ENCODE measurements at places on chromosomes 11 and 22. TPM values are rescaled to one million over a fixed set of nuclear protein-coding genes. Genes with fewer than 3 reads are reported as not detected.

MOGAT2 gene
- 13.4 TPM for polyA plus RNA-seq

CTSF gene
- 98.5 TPM for polyA plus RNA-seq

DNA sequence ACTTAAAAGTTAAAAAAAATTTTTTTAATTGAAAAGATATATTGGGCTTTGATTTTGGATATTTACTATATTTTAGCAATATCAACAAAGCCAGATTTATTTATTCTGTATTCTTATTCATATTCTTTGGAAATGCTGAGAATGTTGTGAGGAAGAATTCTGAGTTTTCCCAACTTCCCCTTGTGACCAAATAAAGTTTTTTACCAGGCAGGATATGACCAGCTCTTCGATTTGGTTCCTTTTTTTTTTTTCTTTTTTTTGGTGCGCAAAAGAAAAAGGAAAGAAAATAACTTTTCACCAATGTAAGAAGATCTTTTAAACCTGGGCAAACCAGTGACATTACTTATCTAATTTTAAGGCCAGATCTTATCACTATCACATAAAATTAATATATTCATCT is 12.9 kb downstream of the TCP11L1 start:
- DNase-seq = no peak

GRCh38 chr11:69696749-69697468 is 6.9 kb downstream of the FGF19 start:
- peak; percentile 31 for DNase-seq

- DNase-seq = no peak
Observed at GRCh38 chr22:43479962-43480361, 68.1 kb downstream of the MPPED1 start.

DNA sequence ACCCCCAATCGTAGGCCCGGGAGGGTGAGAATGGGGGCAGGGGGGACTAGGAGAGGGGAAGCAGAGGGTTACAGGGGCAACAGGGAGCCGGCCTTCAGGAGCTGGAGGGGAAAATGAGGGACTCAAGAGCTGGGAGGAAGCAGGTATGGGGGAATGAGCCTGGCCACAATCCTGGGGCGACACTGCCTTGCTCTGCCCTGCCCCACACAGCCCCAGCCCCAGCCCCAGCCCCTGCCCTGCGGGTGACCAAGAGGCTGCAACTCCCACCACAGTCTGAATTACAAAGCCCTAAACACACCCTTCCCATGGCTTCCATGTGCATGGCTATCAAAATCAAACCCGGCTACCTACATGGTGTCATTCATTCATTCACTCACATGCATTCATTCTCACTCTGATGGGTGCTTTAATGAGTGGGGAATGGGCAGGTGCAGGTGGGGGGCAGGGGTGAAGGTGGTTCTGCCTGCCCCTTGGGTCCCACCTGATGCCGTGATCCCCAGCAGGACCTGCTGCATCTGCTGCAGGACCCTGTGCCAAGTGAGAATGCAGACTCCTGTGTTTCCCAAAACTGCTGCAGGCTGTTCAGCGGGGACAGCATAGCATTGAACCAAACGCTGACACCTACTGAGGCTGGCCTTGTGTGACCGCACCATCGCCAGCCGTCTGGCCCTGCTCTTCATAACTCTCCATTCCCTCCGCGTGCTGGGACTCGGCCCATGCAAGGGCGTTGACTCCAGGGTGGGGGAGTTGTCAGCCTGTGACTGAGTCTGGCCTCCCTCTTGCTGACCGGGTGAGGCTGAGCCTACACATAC is 9.5 kb upstream of the LINC01488 start:
- DNase-seq = peak; percentile 65

MAPK8IP2 gene
- under 0.01 TPM for polyA plus RNA-seq

DNA sequence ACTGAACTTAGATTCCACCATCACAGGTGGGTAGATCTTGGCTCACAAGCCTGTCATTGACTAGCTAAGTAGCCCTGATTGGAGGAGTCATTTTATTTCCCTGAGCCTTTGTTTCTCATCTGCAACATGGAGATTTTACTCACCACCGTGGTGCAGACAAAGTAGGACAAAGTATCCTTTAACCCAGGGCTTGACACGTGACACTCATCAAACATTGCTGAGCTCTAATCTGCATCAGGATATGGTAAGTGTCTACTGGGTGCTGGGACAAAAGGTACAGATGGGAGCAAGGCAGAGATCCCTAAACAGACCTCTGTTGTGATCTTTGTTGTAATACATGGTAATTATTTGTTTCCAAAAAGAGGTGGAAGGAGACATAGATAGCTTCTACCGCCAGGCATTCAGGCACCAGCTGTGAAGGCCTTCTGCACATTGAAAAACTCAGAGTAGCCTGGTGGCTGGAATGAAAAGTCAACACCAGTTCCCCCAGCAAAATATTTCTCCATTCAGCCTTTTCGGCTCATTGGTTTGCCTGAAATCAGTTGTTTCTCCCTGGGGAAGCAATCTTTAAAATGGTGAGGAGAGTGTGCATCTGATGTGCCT is 18.3 kb upstream of the MICAL2 start:
- DNase-seq = peak; percentile 22

- DNase-seq = peak; percentile 81
Observed at GRCh38 chr11:1335811-1336761, 26.7 kb upstream of the TOLLIP start.

CCDC116 gene
- not detected for polyA plus RNA-seq

- DNase-seq = no peak
Observed at GRCh38 chr11:83643115-83643514, 356.9 kb upstream of the CCDC90B start.

- no peak for DNase-seq
Observed at GRCh38 chr22:18088825-18089568, 11.2 kb downstream of the PEX26 start.

GRCh38 chr11:60984149-60984548 is 12.7 kb downstream of the CD6 start:
- no peak for DNase-seq

DNA sequence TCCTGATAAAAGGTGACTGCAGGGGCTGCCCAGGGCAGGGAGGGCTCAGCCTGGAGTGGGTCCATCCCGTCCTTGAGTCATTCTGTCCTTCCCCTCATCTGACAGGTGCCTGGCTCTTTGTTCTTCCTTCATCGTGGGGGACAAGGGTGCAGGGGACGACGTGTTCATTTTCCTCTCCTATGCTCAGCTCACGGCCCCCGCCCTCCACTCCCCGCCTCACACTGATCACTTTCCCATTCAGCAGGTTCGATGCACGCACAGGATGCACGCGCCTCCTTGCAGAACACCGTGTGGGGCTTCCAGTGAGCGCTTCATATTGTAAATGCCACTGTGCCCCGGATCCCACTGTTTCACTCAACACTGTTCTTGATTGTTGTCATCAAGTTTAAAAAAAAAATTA is 32.7 kb upstream of the SHANK2 start:
- no peak for DNase-seq

GRCh38 chr11:7570938-7571521 is 57.2 kb downstream of the PPFIBP2 start:
- DNase-seq = no peak

- DNase-seq = no peak
Observed at GRCh38 chr11:78341841-78342240, 75.8 kb downstream of the GAB2 start.

- no peak for DNase-seq
Observed at GRCh38 chr11:123273616-123274015, 78.6 kb upstream of the CLMP start.

VPREB1 gene
- polyA plus RNA-seq = not detected

FIBIN gene
- 69.8 TPM for polyA plus RNA-seq

DNA sequence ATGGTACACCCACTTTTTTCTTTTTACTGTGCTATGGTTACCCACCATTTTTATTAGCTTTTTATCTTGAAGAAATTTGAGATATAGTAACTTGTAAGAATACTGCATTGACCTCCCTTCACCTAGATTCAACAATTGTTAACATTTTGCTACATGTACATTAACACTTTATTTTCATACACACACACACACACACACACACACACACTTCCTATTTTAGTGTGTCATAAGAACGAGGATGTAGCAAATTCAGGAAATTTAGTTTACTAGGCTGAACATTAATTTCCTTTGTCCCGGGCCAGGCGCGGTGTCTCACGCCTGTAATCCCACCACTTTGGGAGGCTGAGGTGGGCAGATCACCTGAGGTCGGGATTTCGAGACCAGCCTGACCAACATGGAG is 1.1 kb upstream of the ATP6V1E1 start:
- no peak for DNase-seq

OR5P2 gene
- not detected for polyA plus RNA-seq

DNA sequence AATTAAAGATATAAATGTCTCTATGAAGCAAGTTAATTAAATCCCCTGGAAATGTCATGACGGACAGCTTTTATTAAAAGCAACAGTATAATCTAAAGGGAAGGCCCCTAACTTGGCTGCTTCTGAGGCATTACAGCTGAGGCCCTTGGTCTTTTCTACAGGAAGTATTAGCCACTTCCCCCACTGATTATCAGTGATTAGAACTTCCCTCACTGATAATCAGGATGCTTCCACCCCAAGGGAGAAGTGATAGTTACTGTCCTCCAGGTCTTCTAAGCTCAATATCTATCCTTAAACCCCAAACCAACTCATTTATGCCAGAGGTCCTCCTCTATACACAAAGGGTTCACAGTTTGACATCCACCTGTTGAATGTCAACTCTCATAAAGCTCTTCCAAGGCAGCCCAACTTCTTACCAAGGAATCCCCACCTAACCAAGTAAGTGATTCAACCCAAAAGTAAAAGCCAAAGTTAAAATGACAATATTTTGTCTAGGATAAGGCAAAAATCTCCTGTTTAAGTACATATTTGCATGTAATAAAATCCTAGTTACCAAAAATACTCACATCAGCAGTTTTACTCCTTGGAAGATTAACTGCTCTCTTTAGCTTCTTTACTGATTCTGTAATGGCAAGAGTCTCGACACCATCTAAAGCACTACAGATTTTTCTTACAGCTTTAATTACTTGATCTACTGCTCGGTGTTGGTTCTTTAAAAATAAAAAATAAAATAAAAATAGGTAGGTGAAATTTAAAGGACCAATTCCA is 58.6 kb upstream of the RPS13 start:
- DNase-seq = no peak

DNA sequence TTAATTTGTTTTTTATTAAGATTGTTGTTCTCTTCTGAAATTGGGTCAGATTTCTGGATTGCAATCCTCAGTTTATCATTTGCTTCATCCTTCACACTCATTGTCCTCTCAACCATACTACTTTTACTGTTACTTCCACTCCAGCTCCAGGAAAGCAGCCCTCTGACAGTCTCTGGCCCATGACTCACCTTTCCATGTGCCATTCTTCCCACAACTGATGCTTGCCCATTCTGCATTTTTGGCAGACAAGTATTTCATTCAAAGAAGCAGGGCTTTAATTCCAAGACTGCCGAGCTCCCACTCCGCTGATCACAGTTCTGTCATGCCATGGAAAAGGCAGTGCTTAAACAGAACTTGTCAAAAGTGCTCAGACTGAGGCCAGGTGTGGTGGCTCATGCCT is 139.2 kb downstream of the WNT11 start:
- no peak for DNase-seq

FAT3 gene
- 11.3 TPM for polyA plus RNA-seq

- no peak for DNase-seq
Observed at GRCh38 chr11:27696961-27697360, 3.3 kb downstream of the BDNF start.

- DNase-seq = no peak
Observed at GRCh38 chr11:7559398-7560283, 45.8 kb downstream of the PPFIBP2 start.

- DNase-seq = no peak
Observed at GRCh38 chr11:134645576-134645975, 233.5 kb upstream of the B3GAT1 start.

GRCh38 chr11:63845303-63845702 is 6.4 kb downstream of the MARK2 start:
- no peak for DNase-seq

DNA sequence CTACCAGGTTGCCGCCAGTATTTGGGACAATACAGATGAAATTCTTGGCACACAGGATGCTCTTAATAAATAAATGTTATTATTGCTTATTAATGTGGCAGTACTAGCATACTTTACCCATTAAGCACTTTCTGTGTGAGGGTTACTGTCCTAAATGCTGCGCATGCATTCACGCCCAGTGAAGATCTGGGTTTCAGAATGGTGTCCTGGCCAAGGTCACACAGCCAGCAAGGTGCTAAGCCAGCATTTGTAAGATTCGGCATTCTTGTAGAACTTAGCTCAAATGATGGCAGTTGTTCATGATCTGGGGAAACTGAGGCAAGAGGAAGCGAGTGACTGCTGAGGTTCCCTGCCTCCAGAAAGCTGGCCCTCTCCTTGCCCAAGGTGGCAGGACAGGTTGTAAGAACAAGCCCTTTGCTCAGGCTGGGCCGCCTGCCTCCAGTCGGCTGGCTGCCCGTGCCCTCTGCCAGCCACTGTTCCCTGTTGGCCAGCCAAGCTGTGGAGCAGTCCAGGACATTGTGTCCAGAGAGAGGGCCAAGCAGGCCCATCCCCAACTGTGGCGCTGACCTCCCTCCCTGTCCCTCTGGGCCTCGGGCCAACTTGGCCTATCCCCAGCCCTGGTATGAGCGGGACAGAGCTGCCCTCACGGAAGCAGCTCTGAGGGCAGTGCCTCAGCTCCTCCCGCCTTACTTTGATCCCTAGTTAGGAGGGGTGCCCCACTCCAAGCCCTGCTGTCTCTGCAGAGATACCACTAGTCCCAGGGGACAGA is 28.8 kb downstream of the TOB2 start:
- peak; percentile 98 for DNase-seq

DNA sequence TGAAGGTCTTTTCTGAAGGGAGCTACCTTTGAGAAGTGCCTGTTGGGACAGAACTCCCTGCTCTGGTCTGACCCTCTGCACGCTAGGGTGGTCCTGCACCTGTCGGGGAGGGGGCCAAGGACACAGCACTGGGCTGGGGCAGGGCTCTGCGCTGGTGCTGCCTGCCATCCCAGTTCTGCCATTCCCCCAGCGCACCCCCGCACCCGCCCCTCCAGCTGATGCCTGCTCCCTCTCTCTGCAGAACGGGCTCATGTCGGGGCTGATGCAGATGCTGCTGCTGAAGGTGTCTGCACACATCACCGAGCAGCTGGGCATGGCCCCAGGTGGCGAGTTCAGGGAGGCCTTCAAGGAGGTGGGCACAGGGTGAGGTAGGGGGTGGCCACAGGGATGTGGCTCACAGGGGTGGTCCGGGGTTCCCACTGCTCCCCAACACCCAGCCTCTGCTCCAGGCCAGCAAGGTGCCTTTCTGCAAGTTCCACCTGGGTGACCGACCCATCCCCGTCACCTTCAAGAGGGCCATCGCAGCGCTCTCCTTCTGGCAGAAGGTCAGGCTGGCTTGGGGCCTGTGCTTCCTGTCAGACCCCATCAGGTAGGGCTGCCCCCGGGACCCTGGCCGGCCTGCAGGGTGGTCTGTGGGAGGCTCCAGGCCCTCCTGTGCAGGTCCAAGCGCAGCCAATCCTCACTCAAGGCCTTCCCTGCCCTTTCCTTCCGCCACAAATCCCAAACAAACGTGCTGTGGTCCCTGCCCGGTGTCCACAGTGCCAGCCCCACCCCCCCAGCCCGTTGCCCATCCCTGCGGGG is 3.6 kb upstream of the SELENOO start:
- no peak for DNase-seq

SMIM35 gene
- polyA plus RNA-seq = not detected

KCNE3 gene
- 0.97 TPM for polyA plus RNA-seq

GRCh38 chr11:36361472-36361871 is 65.4 kb downstream of the PRR5L start:
- DNase-seq = no peak

Measured in aorta (tissue), 5 donors.